NCI-H1436 treated with DMSO at 0.1 percent for 48 hours (cell line): ENCODE measurements at places on chromosomes 7 and 10.

DNA sequence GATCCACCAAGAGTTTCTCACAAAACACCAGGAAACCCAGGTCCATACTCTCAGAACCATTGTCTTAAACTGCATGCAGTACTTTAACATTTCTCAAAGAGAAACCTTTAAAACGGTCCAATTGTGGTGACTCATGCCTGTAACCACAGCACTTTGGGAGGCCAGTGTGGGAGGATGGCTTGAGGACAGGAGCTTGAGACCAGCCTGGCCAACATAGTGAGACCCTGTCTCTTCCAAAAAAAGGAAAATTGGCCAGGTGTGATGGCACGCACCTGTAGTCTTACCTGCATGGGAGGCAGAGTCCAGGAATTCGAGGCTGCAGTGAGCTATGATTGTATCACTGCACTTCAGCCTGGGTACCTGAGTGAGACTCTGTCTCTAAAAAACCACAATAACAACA, 97.5 kb upstream of the OIT3 start:
- DNase-seq, result no peak

- DNase-seq, result no peak
Measured at GRCh38 chr10:10676972-10677371, 340.7 kb upstream of the CELF2 start.

GRCh38 chr7:7740037-7740355, 21.6 kb upstream of the RPA3 start:
- no peak for DNase-seq

- DNase-seq, result no peak
Measured at GRCh38 chr10:66931340-66931948, 5.6 kb downstream of the LRRTM3 start.

DNA sequence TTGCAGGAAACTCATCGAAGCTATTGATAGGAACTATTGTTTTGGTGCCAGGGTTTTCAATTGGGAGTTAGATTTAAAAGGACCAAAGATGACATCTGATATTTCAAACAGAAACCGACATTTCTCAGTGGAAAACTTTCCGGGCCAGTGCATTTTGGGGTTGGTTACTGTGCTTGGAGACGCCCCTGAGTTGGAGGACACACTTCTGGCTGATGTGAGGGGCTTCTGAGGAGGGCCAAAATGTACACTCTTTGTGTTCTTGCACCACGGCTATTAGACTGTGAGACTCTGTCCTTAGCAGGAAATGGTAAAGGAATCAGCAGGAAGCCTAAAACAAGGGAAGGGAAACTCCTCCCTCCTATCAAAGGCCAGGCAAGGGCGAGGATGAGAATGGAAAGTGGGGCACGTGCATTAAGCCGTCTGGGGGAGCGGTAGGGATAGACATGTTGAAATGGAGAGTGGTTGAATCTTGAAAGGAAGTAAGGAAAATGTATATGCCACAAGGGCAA, 1.8 kb upstream of the SRGN start:
- no peak for DNase-seq

DNA sequence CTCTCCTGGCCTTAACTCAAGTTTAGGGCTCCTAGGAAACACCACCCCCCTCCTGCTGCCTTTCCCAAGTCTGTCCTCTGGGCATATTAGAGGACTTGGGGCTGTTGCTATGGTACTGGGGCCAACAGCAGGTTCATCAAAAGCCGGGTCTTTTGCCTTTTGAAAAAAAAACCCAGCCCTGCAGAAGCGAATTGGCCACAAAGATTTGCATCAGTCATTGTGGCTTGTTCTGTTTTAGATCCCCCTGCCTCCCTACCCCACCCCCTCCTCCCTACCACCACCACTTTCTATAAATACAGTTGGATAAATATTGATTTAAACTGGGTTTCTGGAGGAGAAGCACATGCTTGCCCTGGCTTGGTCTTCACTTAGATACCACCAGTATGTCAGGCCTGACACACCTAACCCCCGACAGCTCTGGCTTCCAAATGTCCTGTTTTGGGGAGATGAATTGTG, 7.0 kb downstream of the MXI1 start:
- no peak for DNase-seq

- DNase-seq, result no peak
Measured at GRCh38 chr7:147584771-147585193, 1005.8 kb upstream of the C7orf33 start.

- no peak for DNase-seq
Measured at GRCh38 chr7:31028417-31028992, 23.6 kb upstream of the ADCYAP1R1 start.

DNA sequence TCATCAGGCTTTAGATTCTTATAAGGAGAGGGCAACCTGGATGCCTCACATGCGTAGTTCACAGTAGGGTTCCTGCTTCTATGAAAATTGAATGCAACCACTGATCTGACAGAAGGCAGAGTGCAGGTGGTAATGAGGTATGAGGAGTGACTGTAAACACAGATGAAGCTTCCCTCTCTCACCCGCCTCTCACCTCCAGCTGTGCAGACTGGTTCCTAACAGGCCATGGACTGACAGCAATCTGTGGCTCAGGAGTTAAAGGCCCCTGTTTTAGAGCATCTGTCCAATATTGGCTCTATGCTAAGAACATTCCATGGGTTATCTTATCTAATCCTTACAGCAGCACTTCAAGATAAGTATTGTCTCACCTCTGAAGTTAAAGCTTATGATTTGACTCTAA, 213.5 kb upstream of the NRP1 start:
- no peak for DNase-seq

GRCh38 chr7:1160670-1161021, 650 bp upstream of the ZFAND2A start:
- DNase-seq, result no peak

- no peak for DNase-seq
Measured at GRCh38 chr7:132584796-132585494, 8.7 kb upstream of the PLXNA4 start.

GRCh38 chr10:44966129-44966815, 6.7 kb downstream of the RASSF4 start:
- no peak for DNase-seq

DNA sequence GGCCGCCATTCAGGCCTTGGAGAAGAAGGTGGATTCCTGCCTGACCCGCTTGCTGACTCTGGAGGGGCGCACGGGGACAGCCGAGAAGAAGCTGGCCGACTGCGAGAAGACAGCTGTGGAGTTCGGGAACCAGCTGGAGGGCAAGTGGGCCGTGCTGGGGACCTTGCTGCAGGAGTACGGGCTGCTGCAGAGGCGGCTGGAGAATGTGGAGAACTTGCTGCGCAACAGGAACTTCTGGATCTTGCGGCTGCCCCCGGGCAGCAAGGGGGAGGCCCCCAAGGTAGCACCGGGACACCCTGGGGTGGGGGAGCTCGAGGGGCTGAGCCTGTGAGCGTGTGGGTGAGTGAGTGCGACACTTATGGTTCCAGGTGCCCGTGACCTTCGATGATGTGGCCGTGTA, 4.5 kb downstream of the ZNF783 start:
- no peak for DNase-seq

- DNase-seq, result no peak
Measured at GRCh38 chr7:50857804-50858489, 75.3 kb upstream of the GRB10 start.

- no peak for DNase-seq
Measured at GRCh38 chr10:15433850-15434537, 62.9 kb upstream of the FAM171A1 start.

DNA sequence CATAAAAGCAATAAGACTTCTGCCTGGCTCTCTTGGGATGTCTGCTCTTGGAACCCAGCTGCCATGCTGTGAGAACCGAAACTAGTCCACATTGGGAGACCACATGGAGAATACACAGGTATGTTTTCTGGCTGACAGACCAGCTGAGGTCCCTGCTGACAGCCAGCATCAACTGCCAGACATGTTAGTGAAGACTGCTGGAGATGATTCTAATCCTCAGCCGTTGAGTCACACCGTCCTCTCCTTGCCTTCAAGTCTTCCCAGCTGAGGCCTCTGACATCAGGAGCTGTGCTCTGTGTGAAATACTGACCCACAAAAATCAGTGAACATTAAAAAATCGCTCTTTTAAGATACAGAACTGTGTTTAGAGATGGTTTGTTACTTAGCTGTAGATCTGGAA, 36.9 kb upstream of the AGR2 start:
- no peak for DNase-seq

DNA sequence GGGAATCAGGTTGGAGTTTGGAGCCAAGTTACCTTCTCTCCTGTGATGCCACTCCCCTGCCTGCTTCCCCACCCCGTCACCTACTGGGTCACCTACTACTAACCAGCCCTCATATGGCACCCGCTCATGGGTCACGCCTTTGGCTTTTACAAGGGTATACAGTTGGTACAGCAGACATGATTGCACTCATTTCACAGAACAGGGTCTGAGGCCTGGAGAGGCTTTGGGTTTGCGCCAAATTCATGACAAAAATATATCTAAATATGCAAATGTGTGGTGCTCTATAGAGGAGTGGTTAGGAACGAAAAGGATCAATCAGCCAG, 10.7 kb downstream of the CRYGN start:
- no peak for DNase-seq

- no peak for DNase-seq
Measured at GRCh38 chr10:101355072-101355706, 1.2 kb downstream of the BTRC start.

- no peak for DNase-seq
Measured at GRCh38 chr10:5184987-5185775, at the start of gene AKR1C8. Gene AKR1C8, minus strand, starts transcription at chr10:5185150. Its CDS starts 46 bp downstream, at chr10:5185104.

- no peak for DNase-seq
Measured at GRCh38 chr7:158827411-158828132, 1.7 kb downstream of the ESYT2 start.
